ENCODE measurements at places on chromosomes 13 and 19.

DNA sequence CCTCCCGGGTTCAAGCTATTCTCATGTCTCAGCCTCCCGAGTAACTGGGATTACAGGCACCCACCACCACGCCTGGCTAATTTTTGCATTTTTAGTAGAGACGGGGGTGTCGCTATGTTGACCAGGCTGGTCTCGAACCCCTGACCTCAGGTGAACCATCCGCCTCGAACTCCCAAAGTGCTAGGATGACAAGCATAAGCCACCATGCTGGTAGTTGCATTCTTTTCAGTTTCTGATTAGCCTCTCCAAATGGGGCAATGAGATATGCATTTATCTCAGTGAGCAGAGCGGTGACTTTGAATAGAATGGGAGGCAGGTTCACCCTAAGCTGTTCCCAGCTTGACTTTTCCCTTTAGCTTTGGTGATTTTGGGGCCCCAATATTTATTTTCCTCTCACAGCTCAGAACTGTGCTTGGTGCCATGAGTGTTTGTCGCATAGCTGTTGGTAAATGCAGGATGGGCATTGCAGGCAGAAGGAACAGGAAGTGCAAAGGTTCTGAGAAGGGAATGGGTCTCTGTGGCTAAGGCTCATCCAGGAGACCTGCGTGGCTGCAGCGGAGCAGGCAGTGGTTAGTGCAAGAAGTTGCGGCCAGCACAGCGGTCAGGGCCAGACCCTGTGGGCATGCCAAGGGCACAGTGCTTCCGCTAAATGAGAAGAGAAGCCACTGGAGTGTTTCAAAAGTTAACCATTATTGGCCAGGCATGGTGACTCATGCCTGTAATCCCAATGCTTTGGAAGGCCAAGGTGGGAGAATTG lies 20.7 kb downstream of the LYPD3 start:
- no peak for DNase-seq

GRCh38 chr13:24228852-24229458 lies 68.4 kb downstream of the SPATA13 start:
- DNase-seq = no peak

GRCh38 chr19:19033426-19034203 lies at the start of the genes ARMC6 and SUGP2:
Gene ARMC6 (plus strand): TSS chr19:19033603. CDS start chr19:19034210, 607 bp downstream.
Gene SUGP2 (minus strand): TSS chr19:19033517. CDS start chr19:19031071, 2,446 bp downstream.
- no peak for DNase-seq

DNA sequence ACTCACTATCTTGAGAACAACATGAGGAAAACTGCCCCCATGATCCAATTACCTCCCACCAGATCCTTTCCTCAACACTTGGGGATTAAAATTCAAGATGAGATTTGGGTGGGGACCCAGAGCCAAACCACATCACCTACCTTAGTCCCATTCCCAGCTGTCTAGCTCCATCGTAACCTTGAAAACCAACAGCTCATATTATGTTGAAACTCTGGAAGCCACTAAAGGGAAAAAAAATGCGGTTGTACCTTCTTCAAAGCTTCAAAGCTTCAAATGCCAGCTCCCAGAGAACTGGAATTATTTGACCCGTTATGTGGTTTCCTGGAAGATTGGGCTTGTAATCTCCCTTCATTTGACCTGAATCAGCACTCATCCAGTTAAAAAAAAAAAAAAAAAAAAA lies 223.1 kb upstream of the GPC6 start:
- DNase-seq = no peak

- DNase-seq = no peak
Measured at GRCh38 chr19:1017906-1018305, 3.0 kb downstream of the TMEM259 start.

DNA sequence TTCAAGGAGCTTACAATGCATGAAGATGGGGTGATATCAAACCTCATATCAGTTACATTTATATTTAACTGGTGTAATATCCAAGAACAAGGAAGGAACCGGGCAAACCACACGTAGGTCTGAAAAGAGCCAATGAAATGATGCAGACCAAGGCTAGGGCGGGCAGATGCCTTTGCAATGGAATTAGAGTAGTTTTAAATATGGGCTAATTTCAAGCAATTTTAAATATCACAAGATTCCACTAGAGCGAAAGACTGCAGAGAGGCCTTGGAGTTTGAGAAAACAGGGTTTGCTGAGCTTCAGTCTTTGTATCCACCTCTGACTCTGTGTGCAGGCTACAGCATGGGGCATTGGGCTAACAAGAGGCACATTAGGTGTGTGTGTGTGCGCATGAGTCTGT lies 53.9 kb upstream of the ZNF536 start:
- DNase-seq = no peak

Measured in iPS DF 19.7 (cell line).